ENCODE measurements at places on chromosomes 2 and 18.

DNA sequence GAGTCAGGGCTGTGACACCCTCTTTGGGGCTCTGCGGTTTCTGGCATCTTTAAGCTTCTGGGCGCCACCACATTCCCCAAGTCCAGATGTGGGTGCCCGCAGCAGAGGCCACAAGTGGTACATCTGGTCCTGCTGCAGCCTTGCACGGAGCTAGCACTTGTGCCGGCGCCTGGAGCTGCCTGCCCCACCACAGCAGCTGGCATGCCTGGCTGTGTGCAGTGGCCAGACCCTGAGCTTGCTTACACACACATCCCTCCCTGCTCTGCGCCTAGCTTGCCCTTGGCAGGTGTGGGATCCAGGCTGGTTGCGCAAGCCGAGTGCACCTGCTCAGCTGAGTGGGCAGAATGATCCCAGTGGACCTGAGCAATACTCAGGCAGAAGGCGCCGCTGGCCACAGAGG is 27.3 kb downstream of the SLC4A10 start:
- no peak for DNase-seq

DNA sequence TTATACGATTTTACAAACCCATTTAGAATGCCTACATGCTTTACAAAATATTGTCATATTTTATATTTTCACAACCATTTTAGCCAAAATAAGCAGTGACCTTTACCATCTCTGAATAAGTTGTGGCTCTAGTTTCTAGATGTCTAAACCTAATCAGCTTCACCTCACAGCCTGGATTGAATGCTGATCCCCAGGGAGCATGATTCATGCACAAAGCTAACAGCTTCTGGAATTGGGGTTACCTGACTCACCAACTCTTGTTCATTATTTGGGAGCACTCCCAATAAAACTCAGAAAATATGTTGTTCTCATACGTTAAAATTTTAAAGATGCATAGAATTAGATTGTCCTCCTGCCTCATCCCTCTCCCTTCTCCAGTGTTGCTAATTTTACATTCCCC is 611.7 kb upstream of the NETO1 start:
- DNase-seq = no peak

DNA sequence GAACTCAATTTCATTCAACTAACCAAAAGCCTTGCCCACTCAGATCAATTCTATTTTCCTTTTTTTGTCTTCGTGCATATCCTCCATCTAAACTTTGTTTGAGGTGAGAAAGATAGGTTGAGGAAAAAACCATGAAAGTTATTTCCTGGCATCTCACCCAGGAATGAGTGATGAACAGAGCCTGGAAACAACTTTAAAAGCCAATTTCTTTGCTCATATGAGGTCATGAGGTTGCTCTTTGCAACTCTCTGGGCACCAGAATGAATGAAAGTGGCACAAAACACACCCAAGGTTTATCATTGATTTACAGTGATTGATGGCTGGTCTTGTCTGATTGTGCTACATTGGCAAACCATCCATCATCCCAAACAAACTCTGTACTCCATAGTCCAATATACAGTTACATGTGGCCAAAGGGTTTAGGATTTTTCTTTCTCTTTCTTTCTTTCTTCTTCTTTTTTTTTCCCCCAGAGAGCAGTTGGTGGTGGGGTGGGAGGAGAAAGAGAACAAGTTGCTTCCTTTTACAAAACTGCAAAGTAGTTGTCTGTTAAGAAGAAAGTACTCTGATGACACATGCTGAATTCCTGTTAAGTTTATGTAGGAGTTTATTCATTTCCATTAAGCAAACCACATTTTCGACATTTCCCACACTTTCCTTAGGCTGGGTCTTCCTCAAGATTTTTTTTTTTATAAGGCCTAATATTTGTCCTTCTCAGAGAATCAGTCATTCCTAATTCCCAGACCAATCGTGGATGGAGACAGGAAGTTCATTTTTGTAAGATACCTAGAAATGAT is 575.9 kb upstream of the ZEB2 start:
- no peak for DNase-seq

GRCh38 chr2:238506371-238507068 is 79.8 kb downstream of the ASB1 start:
- no peak for DNase-seq

GRCh38 chr2:180520206-180520605 is 460.2 kb upstream of the UBE2E3 start:
- no peak for DNase-seq

GRCh38 chr18:3577281-3577855 is 127.4 kb downstream of the TGIF1 start:
- no peak for DNase-seq

Measured in cortex of kidney (tissue), 1 donor.